Activated naive CD8-positive, alpha-beta T cell treated with anti-CD3 and anti-CD28 coated beads, Interleukin-2, amount 50 U/mL, for 24 hours (primary cell): ENCODE measurements at places on chromosomes 2 and 18.

DNA sequence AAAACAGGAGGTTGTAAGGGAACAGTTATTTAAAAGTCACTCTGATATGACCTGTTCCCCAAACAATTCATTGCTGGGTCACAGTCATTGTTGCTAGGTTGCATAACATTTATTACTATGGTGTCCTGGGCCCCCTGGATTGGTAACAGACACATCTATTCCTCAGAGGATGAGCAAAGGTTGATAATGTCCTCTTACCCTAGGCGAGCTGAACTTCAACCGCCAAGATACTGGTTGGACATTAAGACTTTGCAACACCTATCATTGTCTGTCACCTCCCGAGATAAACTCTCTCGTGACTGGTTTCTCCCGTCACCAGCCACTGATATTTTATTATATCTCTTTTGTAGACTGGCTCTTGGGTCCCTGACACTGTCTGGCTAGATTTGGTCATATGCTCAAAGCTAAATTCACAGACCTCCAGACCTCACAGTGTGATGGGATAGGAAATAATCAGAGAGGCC lies 361.3 kb downstream of the ZNF521 start:
- no peak for DNase-seq

DNA sequence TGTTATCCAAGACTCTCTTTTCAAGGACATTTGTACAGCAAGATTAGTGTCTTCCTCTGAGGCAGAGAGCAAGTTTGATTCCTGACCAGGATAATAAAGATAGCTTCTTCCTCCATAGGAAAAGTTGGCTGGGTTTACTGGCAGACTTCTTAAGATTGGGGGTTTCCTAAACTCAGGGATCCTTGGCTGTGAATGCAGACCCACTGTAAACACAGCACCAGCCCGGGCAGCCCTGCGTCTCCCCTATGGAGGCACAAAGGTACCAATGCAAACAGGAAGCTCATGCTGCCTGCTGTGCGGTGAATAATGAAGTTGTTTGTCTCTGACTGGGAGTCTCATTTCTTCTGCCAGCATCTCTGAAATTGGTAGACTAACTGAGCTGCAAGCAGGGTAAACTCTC lies 96.2 kb upstream of the ARHGAP28 start:
- no peak for DNase-seq

DNA sequence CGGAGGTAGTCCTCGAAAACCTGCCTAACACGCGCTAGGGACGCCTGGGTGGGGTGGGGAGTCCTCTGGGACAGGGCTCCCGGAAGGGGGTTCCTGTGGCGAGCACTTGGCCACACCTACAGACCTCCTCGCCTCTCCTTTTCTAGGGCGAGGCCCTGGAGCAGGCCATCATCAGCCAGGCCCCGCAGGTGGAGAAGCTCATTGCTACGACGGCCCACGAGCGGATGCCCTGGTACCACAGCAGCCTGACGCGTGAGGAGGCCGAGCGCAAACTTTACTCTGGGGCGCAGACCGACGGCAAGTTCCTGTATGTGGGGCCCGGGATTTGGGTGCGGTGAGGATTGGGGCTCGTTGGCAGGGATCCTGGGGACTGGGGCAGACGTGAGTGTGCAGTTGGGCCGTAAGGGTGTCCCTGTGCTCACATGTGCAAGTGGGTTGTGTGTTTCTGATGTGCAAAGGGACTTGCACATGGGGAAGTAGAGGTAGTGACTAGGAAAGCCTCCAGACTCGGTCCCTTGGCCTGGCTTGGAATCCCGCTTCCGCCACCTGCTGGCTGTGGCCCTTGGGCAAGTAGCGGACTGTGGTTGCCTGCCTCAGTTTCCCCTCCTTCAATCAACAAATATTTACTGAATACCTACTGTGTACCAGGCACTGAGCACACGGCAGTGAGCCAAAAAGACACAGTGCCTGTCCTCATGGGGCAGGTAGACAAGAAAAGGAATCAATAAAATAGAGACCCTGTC lies 11.7 kb downstream of the ZAP70 start:
- no peak for DNase-seq

- DNase-seq: no peak
These were observed 818.4 kb upstream of the CDH2 start for GRCh38 chr18:28995319-28995718.

DNA sequence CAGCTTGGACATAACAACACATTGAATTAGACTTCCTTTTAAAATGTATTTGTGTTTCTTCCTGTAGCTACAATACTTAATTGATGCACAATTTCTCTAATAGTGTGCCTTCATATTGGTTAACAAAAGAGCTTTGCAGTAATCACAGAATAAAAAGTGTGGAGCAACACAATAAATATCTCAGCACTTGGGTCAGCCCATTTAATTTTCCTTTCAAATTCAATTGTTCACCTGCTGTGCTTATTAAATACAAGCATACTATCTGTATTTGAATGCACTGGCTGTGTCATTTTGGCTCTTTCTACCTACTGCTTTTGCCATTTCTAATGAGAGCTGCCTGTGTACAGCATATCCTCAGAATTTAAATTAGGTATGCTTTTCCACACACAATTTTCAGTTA lies 1641.3 kb upstream of the SLC39A10 start:
- DNase-seq: no peak

DNA sequence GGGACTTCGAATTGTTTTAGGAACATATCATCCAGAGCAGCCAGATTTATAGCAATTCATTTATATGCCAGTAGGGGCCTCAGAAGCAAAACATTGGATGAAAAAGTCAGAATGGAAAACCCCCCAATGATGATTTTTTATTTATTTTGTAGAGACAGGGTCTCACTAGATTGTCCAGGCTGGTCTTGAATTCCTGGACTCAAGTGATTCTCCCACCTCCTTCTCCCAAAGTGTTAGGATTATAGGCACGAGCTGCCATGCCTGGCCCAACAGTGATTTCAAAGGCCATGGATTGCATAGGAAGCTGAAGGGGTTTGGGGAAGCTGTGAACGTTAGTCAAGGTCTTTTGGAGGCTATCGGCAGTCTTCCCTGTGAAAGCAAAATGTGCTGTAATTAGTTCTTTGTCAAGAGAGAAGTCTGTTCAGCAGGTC lies 21.9 kb upstream of the MCFD2 start:
- DNase-seq: no peak

- no peak for DNase-seq
These were observed 36.1 kb downstream of the CREG2 start for GRCh38 chr2:101351207-101351606.

- DNase-seq: no peak
These were observed 29.0 kb downstream of the PTPRM start for GRCh38 chr18:7596147-7596546.

- no peak for DNase-seq
These were observed 101.0 kb downstream of the EVA1A start for GRCh38 chr2:75459565-75460310.

DNA sequence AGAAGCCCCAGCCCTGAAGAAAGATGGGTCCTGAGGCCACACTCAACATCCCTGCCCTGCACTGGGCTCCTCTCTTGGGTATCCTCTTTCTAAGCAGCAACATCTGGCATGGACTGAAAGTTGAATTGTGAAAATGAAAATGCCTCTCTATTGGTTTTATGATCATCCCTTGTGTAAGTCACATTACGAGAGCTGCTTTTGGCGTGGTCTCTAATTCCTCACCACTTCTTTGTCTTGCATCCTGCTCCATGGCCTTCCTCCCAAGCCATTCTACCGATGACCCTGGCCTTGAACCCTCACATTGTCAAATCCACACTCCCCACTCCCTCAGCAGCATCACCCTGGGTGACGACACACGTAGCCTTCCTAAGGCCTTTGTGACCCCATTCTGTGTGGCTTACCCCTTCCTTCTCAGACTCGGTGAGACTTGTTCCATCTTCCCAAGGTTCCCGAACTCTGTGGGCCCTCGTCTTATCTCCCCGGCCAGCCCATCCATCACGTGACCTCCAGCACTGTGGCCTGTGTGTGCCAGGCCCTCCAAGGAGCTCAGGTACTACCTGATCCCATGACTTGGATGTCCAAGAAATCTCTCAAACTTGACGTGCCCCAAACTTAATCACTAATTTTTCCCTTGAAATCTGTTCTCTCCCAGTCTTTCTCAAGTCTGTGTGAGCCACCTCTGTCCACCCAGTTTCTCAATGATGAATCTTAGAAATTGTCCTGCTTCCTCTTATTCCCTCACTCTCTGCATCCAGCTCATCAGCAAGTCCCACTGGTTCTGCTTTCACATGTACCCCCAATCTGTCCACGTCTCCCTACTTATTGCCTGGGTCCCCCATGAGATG lies 194.7 kb upstream of the HS6ST1 start:
- DNase-seq: no peak

GRCh38 chr2:237872178-237872887 lies 12.9 kb downstream of the RAMP1 start:
- DNase-seq: no peak

- no peak for DNase-seq
These were observed 17.8 kb downstream of the TRAK2 start for GRCh38 chr2:201433394-201433995.

GRCh38 chr2:183148955-183149354 lies 24.7 kb downstream of the NUP35 start:
- DNase-seq: no peak

GRCh38 chr18:76323891-76324290 lies 171.2 kb downstream of the ZNF516 start:
- DNase-seq: no peak

DNA sequence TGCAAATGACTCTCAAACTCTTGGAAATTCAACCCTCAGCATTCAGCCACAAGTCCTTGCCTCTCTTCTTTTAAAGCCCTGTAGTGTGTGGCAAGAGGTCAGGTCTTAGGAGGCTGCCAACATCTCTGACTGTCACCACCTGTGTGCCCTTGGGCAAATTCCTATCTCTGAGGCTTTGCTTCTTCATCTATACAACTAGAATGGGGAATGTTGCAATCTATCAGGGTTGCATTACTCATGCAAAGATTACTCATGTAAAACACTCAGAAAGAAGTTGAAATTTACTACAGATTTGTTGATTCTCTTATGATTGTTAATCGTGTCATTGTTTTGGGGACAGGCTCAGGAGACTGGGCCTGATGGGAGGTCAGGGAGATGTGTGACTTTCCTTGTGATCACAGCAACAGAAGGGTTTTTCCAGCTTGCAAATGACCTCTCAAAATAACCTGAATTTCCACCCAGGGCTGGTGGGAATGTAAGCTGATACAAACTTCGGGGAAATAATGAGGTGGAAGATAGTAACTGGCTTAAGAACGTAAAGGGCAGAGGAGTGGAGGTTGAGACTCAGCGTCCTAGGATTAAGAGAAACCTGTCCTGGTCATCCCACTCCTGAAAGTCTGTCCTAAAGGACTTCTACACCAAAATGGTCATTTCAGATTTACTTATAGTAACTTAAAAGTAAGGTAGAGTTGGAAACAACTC lies 32.1 kb upstream of the SIGLEC15 start:
- DNase-seq: no peak

DNA sequence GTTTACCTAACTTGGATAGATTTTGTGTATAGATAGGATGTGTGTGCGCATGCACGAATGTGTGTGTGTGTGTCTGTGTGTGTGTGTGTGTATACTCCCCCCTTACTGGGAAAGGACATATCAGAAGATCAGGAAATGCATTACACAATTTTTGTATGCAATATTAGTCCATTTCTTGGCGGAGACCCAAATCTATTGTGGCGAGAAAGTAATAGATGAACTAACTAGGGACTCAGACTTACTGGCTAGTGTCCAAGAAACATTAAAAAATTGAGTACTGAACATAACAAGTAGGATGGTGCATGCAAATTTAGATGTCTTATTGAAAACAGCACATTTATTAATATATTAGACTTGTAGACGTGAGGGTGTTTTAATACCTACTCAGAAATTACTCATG lies 1036.5 kb upstream of the FANCL start:
- DNase-seq: no peak

GRCh38 chr2:201432621-201433393 lies 18.5 kb downstream of the TRAK2 start:
- no peak for DNase-seq

DNA sequence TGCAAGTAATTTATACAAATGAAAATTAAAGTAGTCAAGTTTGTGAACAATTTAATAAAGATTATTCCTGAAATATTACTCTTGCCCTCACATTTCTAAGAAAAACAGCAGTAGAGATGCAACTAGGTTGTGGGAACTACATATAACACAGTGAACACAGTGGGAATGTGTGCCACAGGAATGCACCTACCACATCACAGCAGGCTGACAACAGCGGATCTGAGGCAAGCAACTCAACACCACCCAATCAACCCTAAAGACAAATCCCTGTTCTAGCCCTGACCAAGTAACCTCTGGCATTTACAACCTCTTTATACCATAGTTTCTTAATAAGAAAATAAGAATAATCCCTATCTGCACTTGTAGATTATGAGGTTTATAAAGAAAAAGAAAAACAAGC lies 23.4 kb downstream of the MBOAT2 start:
- no peak for DNase-seq

DNA sequence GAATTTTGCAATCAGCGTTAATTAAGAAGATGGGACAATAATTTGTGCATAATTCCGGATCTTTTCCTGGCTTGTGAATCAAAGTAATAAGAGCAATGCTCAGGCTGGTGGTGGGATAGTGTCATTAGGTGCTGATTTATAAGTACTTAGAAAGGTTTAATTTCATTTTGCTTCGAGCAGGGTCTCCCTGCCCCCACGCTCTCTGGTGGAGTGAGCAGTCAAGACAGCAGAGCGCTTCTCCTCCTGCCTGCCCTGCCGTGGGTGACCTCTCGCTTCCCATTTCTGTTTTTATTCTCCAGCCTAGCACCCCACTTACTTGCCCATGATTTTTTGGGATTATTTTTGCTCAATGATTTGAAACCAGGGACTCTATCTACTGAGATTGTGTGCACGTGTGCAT lies 7.1 kb downstream of the ASB18 start:
- DNase-seq: no peak

GRCh38 chr2:29878898-29879297 lies 42.5 kb downstream of the ALK start:
- DNase-seq: no peak

- no peak for DNase-seq
These were observed 77.0 kb upstream of the TACR1 start for GRCh38 chr2:75276093-75277029.

GRCh38 chr18:3468066-3468705 lies 18.2 kb downstream of the TGIF1 start:
- no peak for DNase-seq

DNA sequence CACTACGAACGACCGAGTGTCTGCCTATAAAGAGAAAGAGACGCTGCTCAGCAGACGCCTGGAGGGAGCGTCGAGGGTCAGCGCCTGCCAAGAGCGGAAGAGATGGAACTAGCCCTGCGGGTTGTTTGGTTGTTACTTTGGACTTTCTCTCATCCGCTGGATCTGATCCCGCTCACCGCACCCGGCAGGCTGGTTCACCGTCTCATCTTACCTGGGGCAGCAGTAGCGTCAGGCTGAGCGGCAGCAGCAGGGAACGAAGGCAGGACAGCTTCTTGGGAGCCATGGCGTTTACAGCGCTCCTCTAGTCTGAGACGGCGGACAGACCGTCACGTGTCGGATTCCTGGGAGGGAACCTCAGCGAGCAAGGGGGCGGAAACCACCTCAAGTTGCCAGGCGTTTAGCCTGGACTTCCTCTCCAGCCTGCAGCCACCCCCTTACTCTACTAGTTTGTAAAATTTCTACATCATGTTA lies 1.9 kb downstream of the GLB1L start:
- DNase-seq: no peak

- DNase-seq: no peak
These were observed 43.9 kb upstream of the BCL11A start for GRCh38 chr2:60597346-60597745.

GRCh38 chr2:199627417-199627816 lies 169.7 kb upstream of the SATB2 start:
- DNase-seq: no peak
